ENCODE measurements at places on chromosomes 1 and 21.

- no peak for DNase-seq
Observed at GRCh38 chr1:201468501-201468843, 516 bp downstream of the PHLDA3 start.

DNA sequence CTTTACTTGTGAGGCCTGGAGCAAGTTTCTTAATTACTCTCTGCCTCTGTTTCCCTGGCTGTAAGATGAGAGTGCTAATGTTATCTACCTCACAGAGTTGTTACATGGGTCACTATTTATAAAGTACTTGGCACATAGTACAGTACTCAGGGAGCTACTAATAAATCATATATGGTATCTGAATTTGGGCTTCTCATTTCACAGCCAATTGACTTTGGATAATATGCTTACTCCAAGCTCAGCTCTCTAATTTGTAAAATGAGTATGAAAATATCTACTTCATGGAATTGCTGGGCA, 108.5 kb upstream of the HOOK1 start:
- DNase-seq, result no peak

GRCh38 chr1:116711263-116711840, 42.9 kb upstream of the CD2 start:
- no peak for DNase-seq

GRCh38 chr1:10632691-10633090, 157.9 kb downstream of the PEX14 start:
- no peak for DNase-seq

- DNase-seq, result no peak
Observed at GRCh38 chr1:200176181-200176580, 148.7 kb downstream of the NR5A2 start.

GRCh38 chr1:33302325-33302724, 18.6 kb downstream of the A3GALT2 start:
- no peak for DNase-seq

DNA sequence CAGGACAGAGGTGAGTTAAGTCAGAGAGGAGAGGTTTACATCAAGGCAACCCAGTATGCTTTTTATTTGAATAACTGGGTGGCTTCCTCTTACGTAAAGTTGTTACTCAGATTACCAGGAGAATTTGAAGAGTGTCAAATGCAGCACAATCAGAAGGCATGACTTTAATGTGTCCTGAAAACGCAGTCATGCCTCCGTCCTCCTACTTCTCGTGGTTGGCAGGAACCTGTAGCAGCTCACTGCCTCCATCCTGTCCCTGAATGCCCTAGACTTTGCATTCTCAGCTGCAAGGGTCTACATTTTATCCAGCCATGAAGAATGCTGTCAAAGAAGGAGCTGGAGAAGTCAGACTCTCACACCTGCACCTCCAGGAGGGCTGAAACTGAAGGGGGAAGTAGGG, 66.7 kb downstream of the MIS18A start:
- DNase-seq, result no peak

GRCh38 chr1:26574018-26574417, 44.5 kb downstream of the RPS6KA1 start:
- no peak for DNase-seq
